Umbilical cord (tissue), 2 donors: ENCODE measurements at places on chromosomes 16 and 17. TPM values are rescaled to one million over a fixed set of nuclear protein-coding genes. Genes with fewer than 3 reads are reported as not detected.

- DNase-seq = no peak
These were observed 17.6 kb downstream of the EPOP start for GRCh38 chr17:38656959-38657823.

- peak; percentile 28 for DNase-seq
These were observed 30.1 kb downstream of the VPS35 start for GRCh38 chr16:46658925-46659324.

DNA sequence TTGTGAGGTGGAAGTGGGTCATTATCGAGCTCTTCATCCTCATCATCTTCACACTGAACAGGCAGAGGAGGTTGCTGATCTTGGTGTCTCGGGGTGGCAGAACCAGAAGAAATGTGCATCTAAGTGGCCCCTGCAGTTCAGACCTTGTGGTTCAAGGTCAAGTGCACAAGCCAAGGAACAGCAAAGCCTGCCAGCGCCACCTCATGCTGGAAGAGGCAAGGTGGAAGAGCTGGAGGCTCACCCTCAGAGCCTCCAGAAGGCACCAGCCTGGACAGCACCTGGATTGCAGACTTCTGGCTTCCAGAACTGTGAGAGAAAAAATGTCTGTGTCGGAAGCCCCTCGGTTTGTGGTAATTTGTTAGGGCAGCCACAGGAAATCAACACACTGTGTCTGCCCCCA is 32.7 kb downstream of the IFT140 start:
- no peak for DNase-seq

DNA sequence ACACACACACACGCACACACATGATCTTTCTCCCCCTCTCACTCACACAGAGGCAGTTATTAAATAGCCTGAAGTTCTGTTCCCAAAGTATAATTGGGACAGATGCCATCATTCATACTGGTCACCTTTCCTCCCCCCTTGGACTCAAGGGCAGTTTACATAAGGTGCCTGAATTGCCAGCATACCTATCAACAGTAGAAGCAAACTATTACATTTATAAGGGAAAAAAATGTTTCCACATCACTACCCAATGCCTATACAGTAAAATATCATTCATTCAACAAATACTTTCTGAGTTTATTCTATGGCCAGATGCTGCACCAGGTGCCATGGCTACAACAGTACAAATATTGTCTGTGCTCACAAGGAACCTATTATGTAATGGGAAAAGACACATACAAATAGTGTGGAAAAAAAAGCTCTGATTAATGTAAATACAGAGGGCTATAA is 6.3 kb downstream of the CNTD1 start:
- DNase-seq = no peak

- DNase-seq = no peak
These were observed 20.7 kb upstream of the GSG1L start for GRCh38 chr16:28084209-28084608.

DNA sequence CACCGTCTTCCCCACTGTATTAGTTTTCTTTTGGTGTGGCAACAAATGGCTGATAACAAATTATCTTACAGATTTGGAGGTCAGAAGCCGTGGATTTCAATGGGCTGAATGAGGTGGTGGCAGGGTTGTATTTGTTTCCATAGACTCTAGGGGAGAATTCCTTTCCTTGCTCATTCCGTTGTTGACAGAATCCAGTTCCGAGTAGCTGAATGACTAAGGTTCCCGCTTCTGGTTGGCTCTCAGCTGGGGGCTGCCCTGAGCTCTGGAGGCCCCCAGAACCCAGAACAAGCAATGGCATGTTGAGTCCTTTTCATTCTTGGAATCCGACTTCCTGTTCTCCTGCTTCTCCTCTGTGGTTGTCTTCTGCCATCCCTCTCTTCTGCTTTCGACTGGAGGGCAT is 280.4 kb downstream of the SNX29 start:
- DNase-seq = no peak

DNA sequence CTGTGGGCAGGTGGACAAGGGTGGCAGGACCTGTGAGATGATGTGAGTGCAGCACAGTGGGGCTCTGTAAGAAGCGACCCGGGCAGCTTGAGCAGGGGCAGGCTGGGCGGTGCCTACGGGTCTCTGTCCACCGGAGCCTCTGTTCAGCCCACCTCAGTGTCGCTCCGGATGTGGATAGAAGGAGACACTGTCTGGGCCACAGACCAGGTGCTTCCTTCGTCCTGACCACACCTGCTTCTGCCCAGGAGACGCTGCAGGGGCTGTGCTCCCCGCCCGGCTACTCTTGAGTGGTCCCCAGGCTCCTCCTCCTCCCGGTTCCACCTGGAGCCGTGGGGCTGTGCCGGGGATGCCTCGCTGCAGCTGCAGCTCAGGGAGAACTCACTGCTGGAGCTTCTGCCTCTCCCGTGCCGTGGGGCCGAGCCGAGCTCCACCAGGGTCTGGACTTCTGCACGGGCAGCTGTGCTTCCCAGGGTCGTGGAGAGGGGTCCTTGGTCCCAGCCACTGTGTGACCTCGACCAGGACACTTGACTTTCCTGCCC is 21.5 kb downstream of the METRNL start:
- DNase-seq = no peak

DNA sequence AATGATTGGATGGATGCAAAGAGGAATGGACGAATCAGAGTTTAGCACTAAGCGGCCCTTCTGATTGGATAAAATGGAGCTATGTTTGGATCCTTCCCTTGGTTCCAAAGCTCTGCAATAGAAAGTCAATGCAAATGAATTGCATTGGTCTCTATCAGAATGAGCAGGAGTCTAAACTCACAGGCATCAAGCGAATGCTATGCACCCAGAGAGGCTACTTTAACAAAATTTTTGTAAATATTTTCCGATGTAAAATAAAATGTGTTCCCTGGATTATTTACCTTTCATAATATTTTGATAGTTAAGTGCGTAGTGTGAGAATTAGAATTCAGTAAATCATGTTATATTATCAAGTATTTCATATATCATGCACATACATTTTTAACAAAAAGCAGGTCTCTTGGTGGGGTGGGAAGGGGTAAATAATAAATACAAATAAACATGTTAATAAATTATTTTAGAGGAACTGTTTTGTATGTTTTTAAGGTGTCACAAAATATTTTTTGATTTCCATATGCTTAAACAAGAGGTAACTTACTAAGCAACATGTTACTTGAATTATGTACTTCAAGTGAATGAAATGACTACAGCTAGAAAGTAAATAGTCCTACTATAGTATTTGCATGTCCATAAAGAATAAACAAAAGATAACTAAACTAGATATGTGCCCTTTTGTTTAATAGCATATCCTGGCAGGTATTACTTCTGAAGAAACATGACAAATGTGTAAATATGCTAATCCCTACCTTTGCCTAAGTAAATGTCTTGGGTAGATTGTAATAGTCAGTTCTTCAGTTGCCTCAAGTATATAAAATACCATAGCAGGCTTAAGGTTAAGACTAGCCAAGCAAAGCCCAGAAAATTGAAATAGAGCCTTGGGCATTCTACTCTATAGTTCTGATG is 4.4 kb upstream of the UNK start:
- no peak for DNase-seq

DNA sequence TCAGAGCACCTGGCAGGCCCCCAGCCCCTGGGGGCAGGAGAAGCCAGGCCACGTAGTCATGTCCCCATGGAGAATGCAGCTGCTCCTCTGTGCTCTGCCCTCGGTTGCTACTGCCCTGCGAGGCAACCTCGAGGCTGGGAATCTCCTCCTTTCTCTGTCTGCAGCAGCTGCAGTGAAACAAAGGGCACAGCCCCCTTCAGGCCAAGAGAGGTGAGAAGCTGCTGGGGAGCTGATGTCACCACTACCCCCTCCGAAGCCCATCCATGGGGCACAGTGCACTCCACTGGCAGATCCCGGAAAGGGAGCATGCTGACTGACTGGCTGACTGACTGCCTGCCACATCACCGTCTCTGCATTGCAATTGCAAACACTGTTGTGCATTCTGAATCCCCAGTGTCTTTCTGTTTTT is 103.7 kb downstream of the GRIN2A start:
- no peak for DNase-seq

NCBP3 gene
- 20.7 TPM for total RNA-seq

P2RX1 gene
- 44.5 TPM for total RNA-seq

ZNF688 gene
- total RNA-seq = 5.1 TPM

IGF2BP1 gene
- total RNA-seq = 9.4 TPM

MAP2K6 gene
- 7.9 TPM for total RNA-seq

PRSS33 gene
- total RNA-seq = 0.96 TPM

DHRS7C gene
- total RNA-seq = not detected
